Stimulated activated memory B cell treated with anti-CD40 and anti-IgM and Interleukin-4, amounts not matched to agents 10 μg/mL and 1 μg/mL and 100 μg/mL, for 72 hours (primary cell): ENCODE measurements at places on chromosomes 7 and 10.

DNA sequence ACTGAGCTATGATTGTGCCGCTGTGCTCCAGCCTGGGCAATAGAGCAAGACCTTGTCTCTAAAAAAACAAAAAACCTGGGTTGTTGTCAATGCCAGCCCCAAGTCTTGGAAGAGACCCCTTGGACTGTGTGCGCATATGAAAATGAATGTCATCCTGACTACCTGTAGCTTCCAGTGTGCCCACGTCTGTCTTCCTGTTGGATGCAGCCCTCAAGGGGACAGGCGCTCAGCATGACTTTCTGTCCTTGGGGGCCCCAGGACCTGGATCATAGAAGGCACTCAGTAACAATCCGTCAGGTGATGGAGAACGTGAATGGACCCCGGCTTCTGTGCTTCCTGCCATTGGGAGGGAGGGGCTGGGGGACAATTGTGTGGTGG lies 9.0 kb downstream of the PRF1 start:
- no peak overlapping the region for H3K27ac ChIP-seq
- ATAC-seq = no peak
- H3K36me3 ChIP-seq = no peaks in the 10 kb centered on the region

DNA sequence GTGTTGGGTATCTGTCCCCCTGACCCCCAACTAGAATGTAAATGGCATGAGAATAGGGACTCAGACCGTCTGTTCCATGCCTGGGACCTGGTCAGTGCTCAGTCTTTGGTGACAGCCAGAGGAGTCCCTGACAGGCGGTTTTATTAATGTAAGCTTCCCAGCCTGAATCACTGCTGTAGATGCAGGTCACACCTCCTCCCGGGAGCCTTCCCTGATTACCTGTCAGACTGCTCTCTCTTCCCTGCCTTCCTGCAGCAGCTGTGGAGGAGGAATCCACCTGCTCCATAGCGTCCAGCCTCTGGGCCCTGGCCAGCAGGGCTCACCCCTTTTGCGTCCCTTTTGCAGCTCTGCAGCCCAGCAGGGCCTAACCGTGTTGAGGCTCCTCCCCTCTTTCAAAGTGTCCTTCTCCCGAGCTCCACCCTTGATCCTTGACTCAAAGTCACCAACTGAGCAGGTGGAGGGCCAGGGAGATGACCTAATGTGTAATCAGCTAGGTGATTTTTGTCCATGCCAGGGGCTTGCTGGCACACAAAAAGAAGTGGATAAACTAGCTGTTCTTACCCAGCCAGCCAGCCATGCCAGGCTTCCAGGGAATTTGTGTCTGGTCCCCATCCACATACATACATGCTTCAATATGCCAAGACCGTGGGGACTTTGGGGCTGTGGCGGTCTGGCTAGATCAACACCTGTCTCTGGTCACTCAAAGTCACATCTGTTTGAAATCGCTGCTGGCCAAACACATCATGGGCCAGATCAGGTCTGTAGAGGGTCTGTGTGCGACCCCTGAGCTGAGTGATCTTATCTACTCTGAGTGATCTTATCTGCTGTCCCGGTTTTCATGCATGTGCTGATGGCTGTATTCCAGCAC lies 195.1 kb downstream of the CCDC3 start:
- no peak overlapping the region for H3K4me3 ChIP-seq
- H3K27me3 ChIP-seq = no peaks in the 10 kb centered on the region
- no peak overlapping the region for H3K27ac ChIP-seq
- no peak for ATAC-seq

GRCh38 chr10:3554121-3554522 lies 230.9 kb downstream of the KLF6 start:
- no peak for ATAC-seq
- peaks cover 32% of the 10 kb centered on the region for H3K4me1 ChIP-seq
- peaks cover 6% of the 10 kb centered on the region for H3K36me3 ChIP-seq
- H3K27me3 ChIP-seq = peaks cover 16% of the 10 kb centered on the region
- H3K27ac ChIP-seq = peak overlapping the region; percentile 72
- peak overlapping the region; percentile 12 for H3K4me3 ChIP-seq

DNA sequence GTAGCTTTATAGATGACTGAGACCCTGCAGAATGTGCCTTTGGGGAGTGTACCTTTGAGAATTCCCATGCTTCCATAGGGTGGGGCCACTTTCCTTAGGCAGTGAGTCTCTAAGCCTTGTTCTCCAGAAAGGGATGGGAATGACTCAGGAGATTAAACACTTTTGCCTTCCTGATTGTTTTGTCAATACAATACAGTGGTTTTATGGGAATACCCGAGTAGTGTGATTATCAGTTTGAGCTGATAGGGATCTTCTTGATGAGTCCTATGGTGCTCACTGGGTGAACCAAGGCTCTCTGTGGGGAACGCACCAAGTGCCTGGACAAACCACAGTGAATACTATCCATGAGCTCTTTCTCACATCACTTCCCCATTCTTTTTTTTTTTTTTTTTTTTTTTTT lies 6.3 kb downstream of the MYOF start:
- no peaks in the 10 kb centered on the region for H3K4me1 ChIP-seq
- no peak overlapping the region for H3K27ac ChIP-seq
- H3K4me3 ChIP-seq = no peak overlapping the region
- no peaks in the 10 kb centered on the region for H3K36me3 ChIP-seq

GRCh38 chr7:154256150-154256549 lies 204.0 kb downstream of the DPP6 start:
- no peaks in the 10 kb centered on the region for H3K4me1 ChIP-seq
- H3K27ac ChIP-seq = no peak overlapping the region
- no peak overlapping the region for H3K4me3 ChIP-seq
- H3K36me3 ChIP-seq = no peaks in the 10 kb centered on the region
- no peaks in the 10 kb centered on the region for H3K27me3 ChIP-seq
- ATAC-seq = no peak

GRCh38 chr10:74973741-74974392 lies 137.6 kb upstream of the SAMD8 start:
- no peaks in the 10 kb centered on the region for H3K27me3 ChIP-seq
- no peak for ATAC-seq
- H3K4me1 ChIP-seq = peaks cover 35% of the 10 kb centered on the region

DNA sequence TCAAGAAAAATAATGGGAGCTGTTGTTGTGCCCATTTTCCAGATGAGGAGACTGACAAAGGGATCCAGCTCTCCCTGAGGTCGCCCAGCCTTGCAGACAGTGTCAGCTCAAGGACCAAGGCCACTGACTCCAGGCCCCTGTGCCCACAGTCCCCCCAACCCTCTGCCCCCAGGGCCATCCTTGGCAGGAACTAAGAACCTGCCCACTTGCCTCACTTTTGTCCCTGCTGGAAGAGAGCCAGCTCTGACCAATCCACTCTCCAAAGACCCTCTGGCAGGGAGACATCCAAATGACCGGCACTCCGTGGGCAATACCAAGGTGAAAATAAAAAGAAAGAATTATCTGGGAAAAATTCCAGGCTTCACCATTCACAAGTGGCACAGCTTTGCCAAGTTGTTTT lies 101.3 kb downstream of the TCERG1L start:
- no peaks in the 10 kb centered on the region for H3K36me3 ChIP-seq
- no peak overlapping the region for H3K27ac ChIP-seq
- ATAC-seq = no peak
- H3K4me3 ChIP-seq = no peak overlapping the region

DNA sequence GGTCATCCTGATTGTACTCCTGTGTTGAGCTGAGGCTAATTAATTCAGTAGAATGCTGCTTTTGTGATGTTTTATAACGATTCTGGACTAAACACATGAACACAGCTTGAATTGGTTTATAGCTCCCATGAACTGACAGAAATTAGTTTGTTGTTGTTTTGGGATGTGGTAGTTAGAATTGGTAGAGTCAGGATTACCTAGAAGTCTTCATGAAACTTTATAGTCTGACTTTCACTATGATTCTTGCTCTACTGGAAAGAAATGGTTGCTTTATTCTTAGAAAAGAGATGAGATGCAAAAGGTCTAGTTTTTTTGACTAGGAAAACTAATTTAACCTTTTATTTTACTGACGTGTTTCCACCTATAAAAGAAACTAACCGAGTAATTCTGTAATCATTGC lies 23.4 kb upstream of the TRUB1 start:
- ATAC-seq = no peak
- no peaks in the 10 kb centered on the region for H3K4me1 ChIP-seq
- H3K4me3 ChIP-seq = no peak overlapping the region
- H3K27ac ChIP-seq = no peak overlapping the region
- H3K27me3 ChIP-seq = no peaks in the 10 kb centered on the region

- no peaks in the 10 kb centered on the region for H3K27me3 ChIP-seq
- no peaks in the 10 kb centered on the region for H3K4me1 ChIP-seq
- no peak for ATAC-seq
- peaks cover 3% of the 10 kb centered on the region for H3K36me3 ChIP-seq
- no peak overlapping the region for H3K4me3 ChIP-seq
- no peak overlapping the region for H3K27ac ChIP-seq
Observed at GRCh38 chr10:16952080-16952479, 134.9 kb upstream of the RSU1 start.
